ENCODE measurements at places on chromosomes 5 and 9. TPM values are rescaled to one million over a fixed set of nuclear protein-coding genes. Genes with fewer than 3 reads are reported as not detected.

The SPTLC1 gene
- total RNA-seq: 46.1 TPM

The CCL27 gene
- total RNA-seq: not detected

The KIF27 gene
- 4.5 TPM for total RNA-seq

The FST gene
- total RNA-seq: 2.5 TPM

The PDE6A gene
- not detected for total RNA-seq

The IL4 gene
- total RNA-seq: not detected

The SPRY4 gene
- total RNA-seq: 0.23 TPM

The KLHL3 gene
- total RNA-seq: 15.1 TPM

The SLC9A3 gene
- total RNA-seq: 1.9 TPM

- DNase-seq: no peak
Measured at GRCh38 chr5:179599973-179600372, 23.5 kb downstream of the HNRNPH1 start.

GRCh38 chr5:138763037-138763778 is 10.0 kb downstream of the CTNNA1 start:
- DNase-seq: no peak

- no peak for DNase-seq
Measured at GRCh38 chr9:130143279-130143893, 28.8 kb upstream of the NCS1 start.

GRCh38 chr9:126160067-126160853 is 166.4 kb upstream of the MVB12B start:
- DNase-seq: peak; percentile 8

DNA sequence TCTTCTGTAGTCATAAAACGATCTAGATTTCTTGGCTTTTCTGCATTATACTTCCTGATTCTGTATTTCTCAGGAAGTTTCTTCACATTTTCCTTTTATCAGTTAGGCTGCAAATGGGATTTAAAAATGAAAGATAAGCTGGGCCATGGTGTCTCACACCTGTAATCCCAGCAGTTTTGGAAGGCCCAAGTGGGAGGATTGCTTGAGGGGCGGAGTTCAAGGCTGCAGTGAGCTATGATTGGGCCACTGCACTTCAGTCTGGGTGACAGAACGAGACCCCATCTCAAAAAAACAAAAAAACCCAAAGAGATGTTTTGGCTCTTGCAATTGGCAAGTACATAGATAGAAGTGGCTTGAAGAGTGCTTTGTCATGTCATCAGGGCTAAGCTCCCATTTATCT is 26.2 kb upstream of the APC start:
- DNase-seq: no peak

DNA sequence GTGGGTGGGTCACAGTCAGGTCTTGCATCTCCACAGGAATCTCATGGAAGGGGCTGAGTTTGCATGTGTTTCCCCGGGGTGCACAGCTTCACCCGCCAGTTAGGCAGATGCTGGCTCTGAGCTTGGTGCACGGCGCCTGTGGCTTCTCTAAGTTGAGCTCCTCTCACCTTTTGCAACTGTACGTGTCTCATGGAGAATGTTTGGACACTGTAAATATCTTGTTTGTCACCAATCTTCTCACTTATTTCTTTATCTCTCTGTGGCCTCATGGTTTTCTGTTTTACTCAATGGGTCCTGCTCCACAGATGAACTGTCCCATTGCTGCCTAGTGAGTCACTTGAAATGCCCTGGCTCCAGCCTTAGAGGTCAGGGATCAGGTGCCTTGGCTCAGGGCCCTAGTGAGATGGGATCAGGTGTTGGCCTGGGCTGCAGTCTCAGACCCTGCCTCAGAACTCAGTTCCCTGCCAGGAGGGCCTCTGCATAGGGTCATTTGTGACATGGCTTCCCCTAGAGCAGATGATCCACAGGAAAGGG is 61.6 kb downstream of the WNK2 start:
- DNase-seq: no peak

DNA sequence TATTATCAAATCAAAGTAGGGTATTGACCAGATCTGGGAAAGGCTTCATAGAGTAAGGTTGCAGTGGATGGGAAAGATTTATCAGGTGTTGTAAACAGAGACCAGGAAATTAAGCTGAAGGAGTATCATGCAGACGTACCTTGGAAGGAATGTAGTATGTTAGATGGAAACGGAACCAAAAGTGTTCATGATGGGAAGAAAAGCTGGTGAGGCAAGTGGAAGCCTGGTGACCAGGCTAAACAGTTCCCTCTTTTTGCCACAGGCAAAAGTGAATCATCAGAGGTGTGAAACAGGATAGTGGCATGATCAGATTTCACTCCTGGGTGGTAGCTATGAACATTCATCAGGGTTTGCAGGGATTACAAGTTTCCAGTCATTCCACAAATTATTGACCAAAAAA is 780.1 kb upstream of the DMAC1 start:
- DNase-seq: no peak

DNA sequence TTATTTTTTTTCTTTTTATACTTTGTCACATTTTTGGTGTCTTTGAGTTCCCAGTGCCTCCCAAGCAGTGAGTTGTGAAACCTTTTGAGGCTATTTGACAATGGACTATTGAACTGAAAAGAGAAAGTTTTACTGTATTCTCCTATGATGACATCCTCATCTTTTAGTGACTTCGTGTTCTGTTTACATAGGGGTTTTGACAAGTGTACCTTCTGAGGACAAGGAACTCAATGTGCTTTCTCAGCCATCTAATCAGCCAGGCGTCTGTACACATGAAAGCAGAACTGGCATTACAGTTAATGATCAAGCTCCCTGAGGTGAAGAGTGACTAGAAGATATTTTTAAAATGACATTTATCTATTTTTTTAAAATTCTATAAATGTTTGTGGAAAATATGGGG is 175.5 kb downstream of the ANXA1 start:
- no peak for DNase-seq

GRCh38 chr5:119386596-119387344 is 31.0 kb downstream of the TNFAIP8 start:
- no peak for DNase-seq

DNA sequence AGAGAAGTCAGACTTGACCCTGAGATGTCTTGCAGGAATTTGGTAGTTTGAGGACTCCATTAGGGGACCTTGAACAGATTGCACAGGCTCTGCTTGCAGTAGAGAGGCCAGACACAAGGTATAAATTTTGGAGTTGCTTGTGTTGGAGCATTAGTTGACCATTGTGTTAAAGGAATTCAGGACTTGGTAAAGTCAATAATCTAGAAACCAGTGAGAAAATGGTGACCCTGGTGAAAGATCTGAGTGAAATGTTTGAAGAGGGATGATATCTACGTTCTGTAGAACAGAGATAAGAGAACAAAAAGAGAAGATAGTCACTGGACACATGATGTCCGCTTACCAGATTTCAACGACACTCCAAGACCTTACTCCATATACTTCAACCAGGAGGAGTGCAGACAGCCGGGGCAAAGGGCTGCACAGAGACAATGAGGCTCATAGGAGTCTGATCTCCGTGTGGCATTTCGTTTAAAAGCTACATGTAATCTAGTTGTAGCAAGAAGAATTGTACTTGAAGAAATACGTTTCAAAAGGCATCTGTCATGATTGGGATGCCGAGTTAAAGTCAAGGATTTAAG is 13.2 kb downstream of the DNAJC25 start:
- DNase-seq: no peak

DNA sequence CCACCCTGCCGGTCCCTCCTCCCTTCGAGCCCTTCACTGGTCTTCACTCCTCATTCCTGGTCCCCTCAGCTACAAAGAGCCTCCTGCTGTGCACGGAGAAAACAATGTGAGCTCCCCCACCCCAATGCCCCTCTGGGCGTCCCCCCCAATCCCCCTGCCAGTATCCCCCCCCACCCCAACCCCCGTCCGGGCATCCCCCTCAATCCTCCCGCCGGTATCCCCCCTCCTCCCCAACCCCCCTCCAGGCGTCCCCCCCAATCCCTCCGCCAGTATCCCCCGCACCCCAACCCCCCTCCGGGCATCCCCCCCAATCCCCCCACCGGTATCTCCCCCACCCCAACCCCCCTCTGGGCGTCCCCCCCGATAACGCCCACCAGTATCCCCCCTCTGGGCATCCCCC is 42.8 kb downstream of the EXD3 start:
- no peak for DNase-seq

- no peak for DNase-seq
Measured at GRCh38 chr9:133955821-133956411, 36.2 kb downstream of the VAV2 start.

- no peak for DNase-seq
Measured at GRCh38 chr9:133540698-133541025, 6.2 kb downstream of the ADAMTSL2 start.

- no peak for DNase-seq
Measured at GRCh38 chr5:172044631-172045314, 38.3 kb upstream of the FBXW11 start.

GRCh38 chr9:98429613-98430012 is 174.2 kb upstream of the TBC1D2 start:
- no peak for DNase-seq

- no peak for DNase-seq
Measured at GRCh38 chr5:90680921-90681563, 122.4 kb downstream of the ADGRV1 start.

- DNase-seq: no peak
Measured at GRCh38 chr5:94691949-94692348, 73.5 kb downstream of the SLF1 start.

DNA sequence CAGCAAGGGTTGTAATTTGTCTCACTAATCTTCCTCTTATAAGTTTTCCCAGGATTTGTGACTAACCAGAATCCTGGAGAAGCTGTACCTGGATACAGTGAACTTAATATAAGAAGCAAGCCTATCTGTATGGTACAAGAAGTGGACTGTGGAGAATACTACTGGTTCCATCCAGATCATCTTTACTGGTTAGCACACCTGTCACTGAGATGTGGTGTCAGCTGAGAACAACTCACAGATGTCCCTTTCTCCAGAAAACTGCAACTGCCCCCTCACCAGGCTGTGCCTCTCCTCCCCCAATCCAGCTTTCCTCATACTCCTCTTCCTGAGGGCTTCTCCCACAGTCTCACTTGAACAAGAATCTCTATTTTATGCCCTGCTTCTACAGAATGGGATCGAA is 4.9 kb downstream of the FBXO10 start:
- DNase-seq: no peak

DNA sequence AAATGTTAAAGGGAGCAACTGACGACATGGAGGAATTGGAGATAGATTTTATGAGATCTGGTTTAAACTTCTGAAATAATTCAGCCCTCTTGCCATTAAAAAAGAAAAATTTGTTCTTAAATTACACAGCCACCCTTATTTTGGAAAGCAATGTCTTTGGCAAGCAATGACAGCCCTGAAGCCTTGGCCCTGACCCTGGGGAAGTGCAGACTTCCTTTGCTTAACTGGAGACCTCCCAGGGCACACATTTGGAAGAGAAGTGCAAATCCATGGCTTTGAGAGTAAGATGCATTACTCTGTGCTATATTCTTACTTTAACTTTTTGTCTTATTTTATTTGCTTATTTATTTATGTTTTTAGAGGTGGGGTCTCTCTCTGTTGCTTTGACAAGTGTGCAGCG is 22.0 kb downstream of the RXFP3 start:
- no peak for DNase-seq

DNA sequence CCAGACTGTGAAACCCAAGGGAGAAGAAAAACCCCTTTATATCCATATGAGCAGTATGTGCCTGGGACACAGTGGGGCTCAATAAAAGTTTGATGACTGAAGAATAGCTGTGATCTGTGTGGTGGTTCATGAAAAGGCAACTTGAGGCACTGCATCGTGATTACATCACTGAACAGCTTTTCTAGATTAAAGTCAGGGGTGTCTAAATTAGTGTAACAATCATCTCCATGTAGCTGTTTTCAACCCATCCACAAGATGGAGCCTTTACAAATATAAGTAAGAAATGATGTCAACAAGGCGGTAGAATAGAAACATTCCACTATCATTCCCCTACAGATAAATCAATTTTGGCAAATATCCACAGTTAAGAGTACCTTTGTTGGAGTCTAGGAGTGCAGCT is 55.5 kb downstream of the PRRC1 start:
- no peak for DNase-seq

GRCh38 chr5:163759000-163759704 is 253.7 kb downstream of the MAT2B start:
- no peak for DNase-seq

GRCh38 chr9:92265154-92265553 is 28.3 kb downstream of the IARS1 start:
- no peak for DNase-seq

DNA sequence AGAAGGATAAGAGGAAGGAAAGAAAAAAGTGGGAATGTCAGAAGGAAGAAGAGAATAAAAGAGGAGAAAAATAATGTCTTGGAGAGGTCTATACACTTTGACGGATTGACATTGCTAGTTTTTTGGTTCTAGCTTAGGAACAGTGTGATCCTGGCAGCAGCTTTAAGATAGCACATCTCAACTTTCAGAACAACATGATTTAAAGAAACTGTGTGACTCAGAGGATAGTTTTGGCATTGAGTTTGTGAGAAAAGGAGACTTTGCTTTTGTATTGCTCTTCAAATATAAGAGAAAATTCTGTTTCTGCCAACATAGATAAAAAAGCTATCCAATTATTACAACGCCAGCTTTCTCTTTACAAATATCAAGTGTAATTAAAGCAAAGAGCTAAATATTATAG is 260.7 kb upstream of the ARRDC3 start:
- DNase-seq: no peak

DNA sequence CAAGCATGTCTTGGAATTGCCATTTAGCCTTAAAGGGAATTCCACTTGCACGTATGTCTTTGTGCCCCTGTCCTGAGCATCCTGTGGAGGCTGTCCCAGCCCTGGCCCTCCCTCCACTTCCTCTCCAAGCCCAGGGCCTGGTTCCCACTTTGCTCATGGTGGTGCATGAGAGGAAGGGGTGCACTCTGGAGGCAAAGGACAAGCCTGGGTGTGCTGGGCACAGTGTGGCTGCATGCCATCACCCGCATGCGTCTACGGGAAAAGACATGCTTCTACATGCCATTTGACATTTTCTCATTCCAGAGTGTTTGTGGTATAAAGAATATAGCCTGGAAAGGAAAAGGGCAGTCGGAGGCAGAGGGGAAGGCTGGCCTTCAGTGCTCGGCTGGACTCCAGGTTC is 7.2 kb upstream of the IRX2 start:
- DNase-seq: no peak

DNA sequence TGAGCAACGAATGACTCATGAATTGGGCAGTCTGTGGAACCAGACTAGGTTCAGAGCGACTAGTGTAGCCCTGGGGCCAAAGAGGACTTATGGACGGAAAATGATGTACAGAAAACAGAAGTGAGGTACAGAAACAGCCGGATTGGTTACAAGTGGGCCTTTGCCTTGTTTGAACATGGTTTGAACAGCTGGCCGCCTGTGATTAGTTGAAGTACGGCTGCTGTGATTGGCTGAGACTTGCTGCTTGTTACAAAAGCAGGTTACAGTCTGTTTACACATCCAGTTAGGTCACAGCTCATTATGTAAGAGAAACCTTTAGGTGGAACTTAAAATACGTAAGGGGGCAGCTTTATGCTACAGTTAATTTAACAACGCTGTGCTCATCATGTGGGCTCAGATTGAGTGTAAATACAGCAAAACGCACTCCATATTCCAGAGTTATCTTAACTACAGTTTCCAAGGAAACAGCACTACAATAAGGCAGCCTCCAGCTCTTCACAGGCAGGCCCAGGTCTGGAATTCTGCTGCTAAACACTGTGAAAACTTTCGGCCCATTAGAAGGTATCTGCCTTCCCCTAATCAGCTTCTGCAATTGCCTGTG is 6.5 kb downstream of the AMACR start:
- DNase-seq: no peak

- no peak for DNase-seq
Measured at GRCh38 chr5:143229426-143229895, 174.0 kb downstream of the NR3C1 start.

All from T-cell (primary cell).